ENCODE measurements at places on chromosomes 5 and 9. TPM values are rescaled to one million over a fixed set of nuclear protein-coding genes. Genes with fewer than 3 reads are reported as not detected.

The SPATA31C1 gene
- not detected for total RNA-seq

DNA sequence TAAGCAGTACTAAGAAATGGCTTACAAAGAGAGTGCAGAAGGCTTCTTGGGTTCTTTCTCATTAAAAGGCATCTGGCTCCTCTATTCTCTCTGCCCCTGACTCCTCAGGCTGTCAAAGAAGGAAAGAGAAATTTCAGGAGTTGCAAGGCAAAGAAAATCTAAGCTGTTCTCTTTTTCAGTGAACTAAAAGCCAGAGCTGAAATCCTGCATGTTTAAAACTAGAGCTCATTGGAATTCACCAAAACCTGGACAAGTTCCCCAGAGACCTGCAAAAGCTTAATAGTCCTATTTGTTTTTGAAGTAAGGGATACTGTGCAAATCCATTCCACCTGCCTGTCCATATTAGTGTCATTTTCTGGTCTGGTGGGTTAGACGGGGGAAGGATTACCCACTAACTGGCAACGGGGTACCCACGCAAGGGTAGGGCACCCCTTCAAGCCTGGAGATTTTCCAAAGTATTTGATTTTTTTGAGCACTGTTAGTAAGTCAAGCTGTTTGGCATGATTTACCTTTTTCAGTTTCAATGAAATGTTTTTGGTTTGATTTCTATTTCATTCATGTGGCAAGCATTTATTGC, 179.3 kb downstream of the FSTL4 start:
- no peak for DNase-seq
- no peaks in the 10 kb centered on the region for H3K27me3 ChIP-seq
- no peak overlapping the region for H3K4me3 ChIP-seq
- H3K4me1 ChIP-seq, result peaks cover 55% of the 10 kb centered on the region

DNA sequence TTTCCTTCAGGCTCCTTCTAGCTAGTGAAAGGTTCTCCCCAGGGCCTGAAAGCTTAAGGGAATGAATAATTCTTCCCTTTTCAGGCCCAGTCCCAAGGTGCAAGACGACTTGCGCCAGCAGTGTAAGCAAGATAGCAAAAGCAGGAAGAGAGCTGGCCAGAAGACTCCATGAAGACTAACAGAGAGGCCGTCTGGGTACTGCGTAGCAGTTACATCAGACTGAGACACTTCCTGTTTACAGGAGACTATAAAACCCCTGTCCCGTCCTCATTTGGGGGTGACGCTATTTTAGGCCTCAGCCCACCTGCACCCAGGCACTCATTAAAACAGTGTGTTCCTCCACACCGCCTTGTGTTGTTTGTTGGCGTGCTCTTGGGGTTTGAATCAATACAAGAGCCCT, 90.7 kb upstream of the MOCS2 start:
- no peaks in the 10 kb centered on the region for H3K27me3 ChIP-seq
- no peak for DNase-seq

GRCh38 chr9:2568689-2569088, 52.9 kb upstream of the VLDLR start:
- DNase-seq, result no peak
- H3K27ac ChIP-seq, result no peak overlapping the region
- no peaks in the 10 kb centered on the region for H3K36me3 ChIP-seq
- H3K4me1 ChIP-seq, result no peaks in the 10 kb centered on the region
- H3K4me3 ChIP-seq, result no peak overlapping the region
- H3K27me3 ChIP-seq, result no peaks in the 10 kb centered on the region

DNA sequence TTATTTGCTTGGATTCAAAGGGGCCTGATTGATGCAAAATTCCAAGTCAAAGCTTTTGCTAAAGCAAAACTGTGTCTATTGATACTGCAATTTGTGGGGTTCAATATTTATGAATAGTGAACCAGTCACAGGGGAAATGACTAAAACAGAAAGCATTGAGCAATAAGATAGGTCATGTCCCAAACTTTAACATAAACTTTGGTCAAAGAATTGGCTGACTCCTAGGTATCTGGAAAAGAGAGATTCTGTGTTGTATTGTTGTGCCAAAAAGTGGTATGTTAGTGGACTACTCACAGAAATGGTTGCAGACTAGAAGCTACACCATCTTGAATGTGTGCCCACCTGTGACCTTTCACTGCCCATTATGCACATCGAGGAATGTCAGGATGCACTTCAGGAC, 585.5 kb upstream of the RGMB start:
- no peak for DNase-seq
- no peaks in the 10 kb centered on the region for H3K4me1 ChIP-seq
- no peak overlapping the region for H3K4me3 ChIP-seq
- H3K36me3 ChIP-seq, result no peaks in the 10 kb centered on the region

DNA sequence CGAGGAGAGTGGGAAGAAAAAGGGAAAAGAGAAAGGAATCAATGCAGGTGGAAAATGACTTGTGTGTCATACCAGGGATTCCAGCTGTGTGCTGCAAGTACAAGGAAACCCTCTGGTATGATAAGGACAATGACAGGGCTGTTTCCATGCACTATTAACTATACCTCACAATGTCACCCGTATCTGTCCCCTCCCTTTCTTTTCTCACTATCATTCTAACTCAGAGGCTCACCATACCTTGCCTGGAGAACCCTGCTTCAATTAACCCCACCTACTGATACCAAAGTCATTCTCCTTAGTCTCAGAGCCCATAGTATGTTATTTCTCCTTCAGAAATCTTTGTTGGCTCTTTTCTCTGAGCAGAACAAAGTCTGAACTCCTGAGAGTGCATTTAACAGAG, 236.2 kb upstream of the NREP start:
- DNase-seq, result no peak
- no peaks in the 10 kb centered on the region for H3K36me3 ChIP-seq
- H3K4me1 ChIP-seq, result no peaks in the 10 kb centered on the region
- no peak overlapping the region for H3K4me3 ChIP-seq
- H3K27ac ChIP-seq, result no peak overlapping the region
